ENCODE measurements at places on chromosomes 6 and 20.
A peak's percentile ranks its signal among the peaks of the same experiment; 100 is the strongest.

GRCh38 chr20:62815066-62815991, 1.5 kb upstream of the COL9A3 start:
- DNase-seq: no peak
- no peak overlapping the region for H3K27ac ChIP-seq
- H3K27me3 ChIP-seq: peaks cover 8% of the 10 kb centered on the region
- H3K4me3 ChIP-seq: peak overlapping the region; percentile 22

- H3K27ac ChIP-seq: no peak overlapping the region
- peaks cover 7% of the 10 kb centered on the region for H3K4me1 ChIP-seq
- H3K36me3 ChIP-seq: no peaks in the 10 kb centered on the region
- no peaks in the 10 kb centered on the region for H3K27me3 ChIP-seq
- no peak overlapping the region for H3K4me3 ChIP-seq
Observed at GRCh38 chr6:16413399-16413798, 175.0 kb downstream of the GMPR start.

DNA sequence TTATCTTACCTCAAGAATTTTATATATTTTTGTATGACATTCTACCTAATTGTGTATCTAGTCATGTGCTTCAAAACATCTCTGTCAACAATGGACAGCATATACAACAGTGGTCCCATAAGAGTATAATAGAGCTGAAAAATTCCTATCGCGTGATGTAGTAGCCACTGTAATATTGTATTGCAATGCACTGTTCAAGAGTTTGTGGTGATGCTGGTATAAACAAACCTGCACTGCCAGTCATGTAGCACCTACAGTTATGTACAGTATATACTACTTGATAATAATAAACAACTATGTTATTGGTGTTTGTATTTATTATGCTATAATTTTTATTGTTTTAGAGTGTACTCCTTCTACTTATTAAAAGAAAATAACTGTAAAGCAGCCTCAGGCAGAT, 672.7 kb downstream of the CD109 start:
- peaks cover 5% of the 10 kb centered on the region for H3K4me1 ChIP-seq
- no peak overlapping the region for H3K27ac ChIP-seq
- DNase-seq: no peak
- no peaks in the 10 kb centered on the region for H3K27me3 ChIP-seq
- no peak overlapping the region for H3K4me3 ChIP-seq
- peaks cover 3% of the 10 kb centered on the region for H3K36me3 ChIP-seq

GRCh38 chr6:2772840-2773239, 7.6 kb downstream of the WRNIP1 start:
- H3K36me3 ChIP-seq: peaks cover 23% of the 10 kb centered on the region
- no peaks in the 10 kb centered on the region for H3K27me3 ChIP-seq
- no peak for DNase-seq
- peaks cover 47% of the 10 kb centered on the region for H3K4me1 ChIP-seq

All from osteocyte (in vitro differentiated cells).